H54 (cell line): ENCODE measurements at places on chromosomes 5 and 9.

- no peak for DNase-seq
Measured at GRCh38 chr5:66841264-66841663, 245.1 kb downstream of the MAST4 start.

GRCh38 chr9:34479431-34479866, 20.8 kb downstream of the DNAI1 start:
- DNase-seq, result no peak

DNA sequence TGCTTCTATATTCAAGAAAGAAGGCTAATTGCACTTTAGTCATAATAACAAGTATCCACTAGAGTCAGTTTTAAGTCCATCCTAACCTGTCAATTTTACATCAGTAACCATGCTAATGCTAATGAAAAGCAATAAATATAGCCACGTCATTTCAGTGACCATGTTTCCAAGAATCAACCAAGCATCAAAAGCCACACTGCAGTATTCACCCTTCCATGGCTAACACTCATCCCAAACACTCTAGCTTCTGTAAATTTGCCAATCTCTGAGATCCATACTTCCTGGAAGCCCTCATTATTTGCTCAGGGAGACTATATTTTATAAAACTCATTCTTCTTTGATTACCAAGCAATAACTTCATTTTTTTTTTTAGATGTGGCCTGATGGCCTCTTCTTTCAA, 712.0 kb downstream of the CETN3 start:
- DNase-seq, result no peak

DNA sequence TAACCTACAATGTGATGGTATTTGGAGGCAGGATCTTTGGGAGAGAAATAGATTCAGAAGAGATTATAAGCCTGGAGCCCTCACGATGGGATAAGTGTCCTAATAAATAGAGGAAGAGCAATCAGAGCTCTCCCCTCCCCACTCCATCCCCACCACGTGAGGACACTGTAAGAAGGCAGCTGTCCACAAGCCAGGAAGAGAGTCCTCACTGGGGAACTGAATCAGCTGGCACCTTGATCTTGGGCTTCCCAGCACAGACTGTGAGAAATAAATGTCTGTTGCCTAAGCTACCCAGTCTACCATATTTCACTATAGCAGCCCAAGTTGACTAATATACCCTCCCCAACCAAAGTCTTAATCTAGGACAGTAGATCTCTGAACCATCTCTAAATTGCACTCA, 118.1 kb downstream of the SUSD1 start:
- DNase-seq, result no peak

GRCh38 chr9:36142510-36143244, 6.1 kb downstream of the GLIPR2 start:
- no peak for DNase-seq

GRCh38 chr9:126708178-126708577, 94.5 kb downstream of the LMX1B start:
- no peak for DNase-seq

DNA sequence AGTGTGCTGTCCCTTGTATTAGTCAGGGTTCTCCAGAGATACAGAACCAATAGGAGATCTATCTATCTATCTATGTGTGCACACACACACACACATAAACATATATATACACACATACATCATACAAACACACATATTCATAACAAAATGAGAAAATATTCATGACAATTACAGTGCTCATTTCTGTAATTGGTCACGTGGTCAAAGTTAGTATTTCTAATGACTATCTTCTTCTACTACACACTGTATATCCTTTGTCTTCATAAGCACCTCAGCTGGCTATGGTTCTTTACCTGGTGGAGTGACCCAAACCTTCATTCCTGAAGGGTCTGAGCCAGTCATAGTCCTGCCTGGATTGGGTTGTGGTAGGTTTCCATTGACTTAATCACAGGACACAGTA, 17.7 kb upstream of the BTF3 start:
- DNase-seq, result no peak

DNA sequence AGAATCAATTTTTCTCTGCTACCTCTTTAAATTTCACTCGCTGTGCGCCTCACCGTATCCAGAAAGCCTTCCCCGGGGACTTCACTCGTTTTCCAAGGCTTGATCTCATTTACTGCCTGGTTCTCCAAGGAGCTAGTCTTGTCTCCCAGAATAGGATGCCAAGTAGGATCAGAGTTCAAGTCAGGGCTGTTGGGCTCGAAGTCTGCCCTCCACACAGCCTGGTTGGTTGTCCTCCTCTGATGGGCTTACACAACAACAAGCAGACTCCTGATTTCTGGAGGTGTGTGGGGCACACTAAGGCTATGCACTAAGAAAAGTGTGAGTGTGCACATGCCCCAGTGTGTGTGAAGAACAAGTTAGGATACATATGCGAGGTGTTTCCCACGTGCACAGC, 14.0 kb upstream of the TNIP1 start:
- no peak for DNase-seq

GRCh38 chr5:167837127-167837526, 454.3 kb upstream of the WWC1 start:
- DNase-seq, result no peak

GRCh38 chr5:42912184-42912798, 100.6 kb upstream of the SELENOP start:
- peak; percentile 29 for DNase-seq

GRCh38 chr5:151954255-151954654, 29.6 kb upstream of the GLRA1 start:
- DNase-seq, result no peak

DNA sequence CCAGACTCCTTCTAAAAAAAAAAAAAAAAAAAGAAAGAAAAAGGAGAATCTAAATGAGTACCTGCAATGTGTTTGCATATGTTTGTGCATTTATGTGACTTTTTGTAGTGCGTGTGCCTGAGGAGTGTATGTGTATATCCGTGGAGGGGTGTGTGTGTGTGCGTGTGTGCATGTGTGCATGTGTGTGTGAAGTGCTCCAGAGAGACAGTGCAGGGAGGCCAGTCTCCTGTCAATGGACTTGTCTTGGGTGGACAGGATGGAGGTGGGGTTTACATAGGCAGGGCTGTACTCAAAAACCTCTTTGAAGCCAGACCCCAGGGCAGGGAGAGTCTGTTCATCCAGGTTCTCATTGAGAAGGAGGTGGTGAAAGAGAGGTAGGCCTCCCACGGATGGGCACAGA, 87.1 kb upstream of the MVB12B start:
- DNase-seq, result no peak

DNA sequence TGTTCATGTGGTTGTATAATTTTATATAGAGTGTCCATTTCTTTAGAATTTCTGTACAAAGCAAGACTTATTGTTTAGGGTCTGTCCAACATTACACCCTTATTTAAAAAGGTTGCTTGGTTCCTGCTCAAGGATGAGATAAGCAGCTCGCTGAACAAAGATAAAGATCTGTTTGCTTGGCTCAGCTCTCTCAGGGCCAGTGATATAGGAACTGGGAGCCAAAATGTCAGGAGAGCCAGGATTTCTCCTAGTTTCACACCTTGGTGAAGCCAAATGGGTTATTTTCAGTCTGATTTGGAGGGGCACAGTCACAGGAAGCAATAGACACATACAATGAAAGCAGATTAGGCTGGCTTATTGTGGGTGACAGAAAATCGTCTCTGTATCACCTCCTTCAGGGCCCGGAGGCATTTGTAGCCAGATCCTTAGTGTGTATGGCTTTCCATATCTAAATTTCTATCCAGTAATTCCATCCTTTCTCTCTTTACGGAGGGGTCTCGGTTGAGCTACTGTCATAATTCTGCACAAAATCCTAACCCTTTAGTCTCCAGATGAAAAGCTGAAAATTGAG, 396.4 kb downstream of the TMEM232 start:
- DNase-seq, result no peak

- no peak for DNase-seq
Measured at GRCh38 chr5:170606941-170607340, 103.1 kb downstream of the KCNIP1 start.

DNA sequence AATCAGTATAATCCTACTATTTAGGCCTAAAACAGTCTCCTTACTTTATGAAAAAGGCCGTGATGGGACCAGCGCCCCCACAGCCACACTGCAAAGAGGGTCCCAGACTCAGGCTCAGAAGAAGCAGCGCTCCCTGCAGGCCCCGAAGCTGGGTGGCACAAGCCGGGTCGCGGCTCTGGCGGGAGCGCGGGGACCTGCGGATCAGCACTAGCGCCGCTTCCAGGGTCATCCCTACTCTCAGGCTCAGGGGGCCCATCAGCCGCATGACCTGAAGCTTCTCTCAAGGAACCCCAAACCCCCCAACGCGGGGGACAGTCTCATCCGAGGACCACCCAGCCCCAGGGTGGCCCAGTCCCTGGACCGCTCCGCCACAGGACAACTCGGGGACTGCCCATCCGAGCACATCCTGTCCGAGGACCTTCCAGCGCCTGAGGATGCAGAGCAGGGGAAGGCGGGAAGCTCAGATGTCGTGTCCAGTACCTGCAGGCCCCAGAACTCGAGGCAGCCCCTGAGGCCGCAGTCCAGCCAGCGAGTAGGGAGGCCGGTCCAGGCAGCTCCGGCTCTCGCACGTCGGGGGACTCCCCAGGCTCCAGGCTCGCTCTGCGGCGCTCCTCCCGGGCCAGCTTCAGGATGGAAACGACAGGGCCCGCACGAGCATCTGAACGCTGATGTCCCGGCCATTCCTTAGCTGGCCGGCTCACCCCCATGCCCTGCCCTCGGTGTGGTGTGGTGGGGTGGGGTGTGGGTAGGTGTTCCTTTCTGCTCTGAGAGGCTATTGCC, 32.4 kb upstream of the CDK20 start:
- DNase-seq, result no peak

DNA sequence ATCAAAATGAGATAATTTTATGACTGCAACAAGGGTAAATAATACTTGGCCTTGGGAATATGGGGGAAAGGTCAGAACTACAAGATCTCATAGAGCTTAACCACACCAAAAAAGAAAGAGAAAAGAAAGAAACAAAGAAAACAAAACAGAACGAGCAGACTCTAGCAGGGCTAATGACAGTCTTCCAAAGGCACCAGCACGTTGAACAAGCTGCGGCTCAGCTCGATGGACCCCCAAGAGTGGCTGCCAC, 689 bp downstream of the AK3 start:
- DNase-seq, result peak; percentile 24

DNA sequence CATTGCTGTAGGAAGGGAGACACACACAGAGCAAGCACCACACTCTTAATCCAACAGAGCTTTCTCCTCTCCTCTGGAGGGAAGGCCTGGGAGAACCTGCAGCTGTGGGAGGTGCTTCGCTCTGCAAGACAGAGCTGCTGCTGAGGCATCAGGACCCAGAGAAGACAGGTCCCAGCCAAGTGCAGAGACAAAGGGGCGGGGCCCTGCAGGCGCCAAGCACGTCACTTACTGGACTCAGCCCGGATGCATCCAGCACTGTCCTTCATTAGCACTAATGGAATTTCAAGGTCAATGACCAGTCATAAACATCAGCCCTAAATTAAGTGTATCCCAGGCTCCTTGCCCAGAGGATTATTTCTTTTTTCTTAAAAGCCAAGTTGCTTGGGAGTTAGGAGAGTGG, 337.1 kb upstream of the PANK3 start:
- DNase-seq, result no peak

DNA sequence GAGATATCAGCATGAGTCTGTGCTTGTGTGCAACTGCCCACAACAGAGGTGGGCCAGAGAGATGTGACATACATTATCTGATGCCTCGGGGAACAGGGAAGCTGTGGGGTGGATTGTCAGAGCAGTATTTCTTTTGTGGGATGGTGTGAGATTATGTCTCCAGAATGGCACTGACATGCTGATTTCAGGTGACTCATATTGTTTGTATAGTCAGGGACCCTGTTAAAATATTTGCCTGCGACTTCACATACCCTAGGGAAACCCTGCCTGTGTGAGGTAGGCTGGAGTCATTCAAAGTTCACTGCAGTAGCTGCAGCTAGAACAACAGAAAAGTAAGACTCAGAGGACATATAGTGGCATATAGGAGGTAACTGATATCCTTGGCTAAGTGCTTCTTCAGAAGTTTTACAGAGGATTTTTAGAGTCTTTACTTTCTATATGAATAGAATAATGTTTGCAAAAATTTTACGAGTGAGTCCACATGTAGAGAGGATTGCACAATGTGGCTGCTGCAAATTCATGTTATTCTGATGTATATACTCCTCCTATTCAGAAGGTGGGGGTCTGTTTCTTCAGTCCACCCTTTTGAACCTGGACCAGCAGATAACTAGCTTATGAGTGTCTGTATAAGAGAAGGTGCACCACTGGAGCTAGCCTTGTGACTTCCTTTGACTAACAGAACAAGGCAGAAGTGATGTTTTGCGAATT, 89.3 kb downstream of the MACIR start:
- DNase-seq, result no peak

DNA sequence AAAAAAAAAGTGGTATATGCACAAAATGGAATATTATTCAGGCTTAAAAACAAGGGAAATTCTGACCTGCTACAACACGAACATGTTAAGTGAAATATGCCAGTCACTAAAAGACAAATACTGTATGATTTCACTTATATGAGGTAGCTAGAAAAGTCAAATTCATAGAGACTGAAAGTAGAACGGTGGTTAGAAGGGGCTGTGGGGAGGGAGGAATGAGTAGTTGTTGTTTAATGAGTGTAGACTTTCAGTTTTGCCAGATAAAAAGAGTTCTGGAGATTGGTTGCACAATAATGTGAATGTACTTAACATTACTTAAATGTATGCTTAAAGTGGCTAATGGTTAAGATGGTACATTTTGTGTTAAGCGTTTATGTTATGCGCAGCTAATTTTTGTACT, 79.5 kb upstream of the IL12B start:
- DNase-seq, result no peak

- DNase-seq, result no peak
Measured at GRCh38 chr9:134103391-134103998, 32.4 kb upstream of the WDR5 start.

GRCh38 chr5:21823588-21823987, 1029.6 kb downstream of the CDH12 start:
- no peak for DNase-seq

- DNase-seq, result no peak
Measured at GRCh38 chr5:172890659-172891058, 56.6 kb downstream of the ERGIC1 start.

DNA sequence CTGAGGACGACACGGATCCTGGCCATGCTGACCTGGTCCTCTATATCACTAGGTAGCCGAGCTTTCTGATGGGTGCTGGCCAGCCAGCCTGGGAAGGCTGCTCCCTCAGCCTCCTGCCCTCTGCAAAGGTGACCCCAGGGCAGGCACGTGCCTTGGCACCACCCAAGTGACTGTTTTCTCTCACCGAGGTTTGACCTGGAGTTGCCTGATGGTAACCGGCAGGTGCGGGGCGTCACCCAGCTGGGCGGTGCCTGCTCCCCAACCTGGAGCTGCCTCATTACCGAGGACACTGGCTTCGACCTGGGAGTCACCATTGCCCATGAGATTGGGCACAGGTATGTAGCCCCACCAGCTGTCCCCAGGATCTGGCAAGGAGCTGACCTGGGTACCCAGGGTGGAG, 3.8 kb downstream of the ADAMTS13 start:
- no peak for DNase-seq

DNA sequence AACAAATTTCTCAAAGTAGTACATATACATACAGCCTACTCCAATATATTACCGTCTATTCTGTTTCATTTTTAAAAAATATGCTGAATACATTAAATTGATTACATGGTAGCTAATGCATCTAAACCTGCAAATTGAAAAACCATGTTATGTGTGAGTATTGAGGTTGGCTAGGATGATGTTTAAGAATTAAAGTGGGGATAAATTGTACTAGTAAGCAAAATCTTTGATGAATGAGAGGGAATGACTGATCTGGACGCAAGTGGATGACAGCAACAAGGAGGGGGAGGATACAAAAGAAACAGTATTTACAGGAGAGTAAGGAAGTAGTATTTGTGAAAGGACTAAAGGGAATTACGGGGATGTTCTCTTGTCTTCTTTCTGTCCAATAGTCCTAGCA, 37.4 kb downstream of the RAD50 start:
- DNase-seq, result no peak
